ENCODE measurements at places on chromosomes 12 and 14.

GRCh38 chr14:49294621-49295148 lies 291.5 kb downstream of the RPS29 start:
- DNase-seq: no peak

GRCh38 chr12:119082496-119082895 lies 96.2 kb upstream of the HSPB8 start:
- DNase-seq: no peak

- no peak for DNase-seq
Observed at GRCh38 chr12:117908411-117908810, 60.4 kb downstream of the KSR2 start.

DNA sequence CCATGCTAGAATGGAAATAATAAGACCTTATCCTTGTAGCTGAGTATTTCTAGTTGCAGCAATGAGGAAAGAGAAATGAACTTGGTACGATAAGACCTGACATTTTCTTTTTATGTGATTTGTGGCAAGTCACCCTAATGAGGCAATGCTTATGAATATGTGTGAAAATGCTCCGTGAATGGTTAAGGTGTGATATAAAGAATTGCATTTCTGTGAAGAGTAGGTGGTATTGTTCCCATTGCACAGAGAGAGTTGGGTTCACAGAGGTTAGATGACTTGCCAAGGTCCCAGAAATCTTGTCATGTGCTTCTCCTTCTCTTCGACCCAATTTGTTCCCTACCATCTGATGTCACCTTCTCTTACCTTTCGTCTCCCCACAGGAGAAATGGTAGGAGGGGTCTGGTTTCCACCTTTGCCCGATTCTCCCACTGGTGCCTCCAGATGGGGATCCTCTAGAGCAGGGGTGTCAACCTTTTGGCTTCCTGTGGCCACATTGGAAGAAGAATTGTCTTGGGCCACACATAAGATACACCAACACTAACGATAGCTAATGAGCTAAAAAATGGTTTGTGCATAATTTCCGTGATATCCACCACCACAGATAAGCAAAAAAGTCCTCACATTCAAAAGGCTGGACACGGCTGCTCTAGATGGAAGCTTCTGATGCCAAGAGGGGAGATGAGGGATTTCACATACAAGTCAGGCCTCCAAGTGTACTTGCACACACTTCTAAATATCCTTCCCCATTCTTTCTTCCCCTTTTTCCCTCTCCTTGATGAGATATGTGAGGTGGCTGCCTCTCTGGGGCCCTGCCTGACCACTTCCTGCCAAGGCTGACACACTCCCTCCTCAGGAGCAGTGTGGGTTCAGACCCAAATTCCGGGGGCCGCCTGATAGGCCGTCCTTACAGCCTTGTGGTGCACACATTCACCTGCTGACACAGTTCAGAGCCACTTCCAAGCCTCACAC lies 96.1 kb downstream of the PLXNC1 start:
- no peak for DNase-seq

DNA sequence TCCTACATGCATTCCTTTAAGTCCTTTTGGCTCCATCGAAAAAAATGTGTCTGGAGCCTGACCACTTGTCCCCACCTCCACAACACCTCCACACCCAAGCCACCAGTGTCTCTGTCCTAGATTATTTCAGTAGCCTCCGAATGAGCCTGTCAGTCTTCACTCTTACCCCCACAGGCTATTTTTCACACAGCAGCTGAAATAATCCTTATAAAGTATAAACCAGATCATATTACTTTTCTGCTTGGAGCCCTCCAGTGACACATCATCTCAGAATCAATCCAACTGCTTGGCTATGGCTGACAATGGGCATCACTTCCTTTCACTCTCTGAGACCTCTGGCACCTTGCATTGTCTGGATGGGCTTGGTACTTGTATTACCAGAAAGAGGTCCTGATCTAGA lies 44.9 kb downstream of the BBS10 start:
- DNase-seq: no peak
